ENCODE measurements at places on chromosomes 13 and 19.

DNA sequence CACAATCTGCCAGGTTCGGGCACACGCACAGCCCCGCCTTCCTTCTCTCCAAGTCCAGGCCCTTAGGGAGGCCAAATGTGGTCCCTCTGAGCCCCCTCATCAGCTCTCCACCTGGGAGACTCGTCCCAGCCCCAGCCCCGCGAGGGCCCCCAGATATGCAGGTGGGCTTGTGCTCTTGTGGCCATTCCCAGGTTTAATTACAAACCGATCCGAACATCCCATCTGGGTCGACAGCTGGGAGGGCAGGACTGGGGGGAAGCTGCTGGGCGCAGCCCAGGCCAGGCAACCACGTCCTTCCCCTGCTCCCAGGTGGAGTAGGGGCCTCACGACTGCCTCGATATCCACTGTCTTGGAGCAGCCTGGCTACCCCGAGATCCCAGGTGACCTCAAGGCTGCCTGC, 7.5 kb upstream of the C2CD4C start:
- no peak for DNase-seq

GRCh38 chr19:3121821-3122511, 13.9 kb upstream of the GNA15 start:
- DNase-seq = no peak

- no peak for DNase-seq
Observed at GRCh38 chr13:52463526-52463925, 8.2 kb downstream of the CKAP2 start.

DNA sequence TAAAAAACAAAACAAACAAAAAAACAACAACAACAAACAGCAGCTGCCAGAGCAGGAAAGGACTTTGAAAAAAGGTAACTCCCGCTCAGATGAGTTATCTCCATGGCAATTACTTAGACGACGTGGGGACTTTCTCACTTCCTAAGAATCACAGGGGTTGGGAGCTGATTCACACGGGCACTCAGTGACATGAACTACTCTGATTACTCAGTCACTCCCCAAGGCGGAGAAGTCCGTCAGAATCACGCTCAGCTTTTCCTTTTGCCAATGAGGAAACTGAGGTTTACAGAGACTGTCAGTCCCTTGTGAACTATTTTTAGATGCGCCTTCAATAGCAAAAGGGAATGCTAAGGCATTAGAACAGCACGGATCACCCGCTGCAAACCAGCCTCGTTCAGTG, 32.3 kb upstream of the MATK start:
- peak; percentile 97 for DNase-seq

DNA sequence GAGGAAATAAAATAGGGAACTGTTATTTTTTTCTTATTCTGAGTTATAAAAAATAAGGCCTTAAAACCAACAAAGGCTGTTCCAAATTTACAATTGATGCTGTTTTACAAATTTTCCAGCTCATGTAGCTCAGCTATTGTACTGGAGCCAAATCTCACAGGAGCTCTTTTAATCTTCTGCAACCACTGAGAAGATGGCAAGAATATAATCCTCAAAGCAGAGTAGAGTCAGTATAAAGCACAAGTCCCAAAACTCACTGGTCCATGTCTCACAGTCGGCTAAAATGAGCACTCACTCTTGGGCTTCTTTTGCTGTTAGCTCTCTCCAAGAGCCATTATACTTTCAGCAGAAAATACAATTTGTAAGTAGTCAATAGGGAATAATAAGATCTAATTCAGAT, 1074.4 kb upstream of the PRR20A start:
- no peak for DNase-seq

GRCh38 chr13:107827840-107828549, 387.3 kb downstream of the LIG4 start:
- DNase-seq = no peak

GRCh38 chr19:29517412-29517811, 8.4 kb upstream of the VSTM2B start:
- no peak for DNase-seq

DNA sequence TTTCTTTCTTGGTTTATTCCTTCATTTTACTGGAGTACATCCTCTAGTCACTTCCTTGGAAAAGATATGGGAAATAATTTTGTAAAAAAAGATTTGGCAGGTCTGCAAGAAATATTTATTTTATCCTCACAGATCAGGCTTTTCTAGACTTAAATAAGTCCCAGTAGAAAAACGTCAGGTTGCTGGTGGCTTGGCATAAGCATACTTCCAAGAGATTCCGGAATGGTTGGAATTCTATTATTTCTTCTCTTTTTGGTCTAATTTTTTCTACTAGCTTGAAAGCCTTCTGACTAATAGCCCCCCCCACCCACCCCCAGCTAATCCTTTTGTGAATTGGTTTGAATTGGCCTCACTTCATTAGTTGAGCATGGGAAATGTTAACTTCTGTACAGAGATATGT, 147.6 kb downstream of the ZIC5 start:
- no peak for DNase-seq

DNA sequence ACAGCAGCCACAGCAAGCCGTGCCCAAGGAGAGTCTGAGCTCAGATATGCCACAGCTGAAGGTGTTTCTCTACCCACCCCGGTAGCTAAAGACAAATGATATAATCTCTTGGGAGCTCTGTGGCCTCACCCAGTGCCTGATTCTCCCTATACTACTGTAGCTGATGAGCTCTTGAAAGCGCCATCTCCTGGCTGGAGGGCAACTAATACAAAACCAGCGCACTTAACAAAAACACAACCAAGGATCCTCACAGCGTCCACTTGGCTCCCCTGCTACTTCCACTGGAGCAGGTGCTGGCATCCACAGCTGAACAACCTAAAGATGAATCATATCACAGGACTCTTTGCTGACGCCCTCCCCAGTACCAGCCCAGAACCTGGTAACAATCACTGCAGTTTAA, 1212.0 kb downstream of the PCDH17 start:
- DNase-seq = no peak

DNA sequence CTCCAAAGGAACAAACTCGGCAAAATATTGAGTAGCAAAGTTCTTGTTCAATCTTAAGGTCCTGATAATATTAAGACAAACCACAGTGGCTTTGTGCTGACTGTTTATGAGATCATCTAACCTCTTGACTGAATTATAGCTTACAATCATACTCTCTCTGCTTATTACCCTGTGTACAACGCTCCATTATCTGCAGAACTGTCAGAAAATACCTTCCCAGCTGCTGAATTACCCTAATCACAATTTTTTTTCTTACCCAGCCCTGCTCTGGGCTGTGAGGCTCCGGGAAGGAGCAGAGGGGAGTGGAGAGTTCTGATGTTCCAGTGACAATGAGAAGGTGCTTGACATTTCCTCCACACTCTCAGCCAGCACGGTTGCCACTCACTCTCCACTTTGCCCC, 64.8 kb downstream of the DCT start:
- DNase-seq = no peak

- DNase-seq = no peak
Observed at GRCh38 chr19:3398114-3398899, 31.9 kb downstream of the NFIC start.

DNA sequence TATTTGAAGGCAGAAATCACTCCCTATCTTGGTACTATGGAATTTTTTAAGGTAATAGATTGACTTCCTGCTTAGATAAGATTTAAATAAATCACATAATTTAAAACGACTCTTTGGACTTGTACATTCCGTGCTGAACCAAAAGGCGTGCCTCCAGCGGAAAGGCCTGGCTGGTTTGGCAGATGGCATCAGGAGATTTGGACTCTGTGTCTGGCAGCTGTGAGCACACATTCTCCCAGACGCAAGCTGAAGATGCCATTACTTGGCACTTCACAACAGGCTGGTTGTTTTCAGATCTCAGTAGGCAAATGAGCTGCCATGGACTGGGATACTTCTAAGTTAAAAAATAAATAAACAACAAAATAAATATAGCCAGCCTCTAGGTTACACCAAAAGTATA, 104.5 kb upstream of the SLC15A1 start:
- no peak for DNase-seq

DNA sequence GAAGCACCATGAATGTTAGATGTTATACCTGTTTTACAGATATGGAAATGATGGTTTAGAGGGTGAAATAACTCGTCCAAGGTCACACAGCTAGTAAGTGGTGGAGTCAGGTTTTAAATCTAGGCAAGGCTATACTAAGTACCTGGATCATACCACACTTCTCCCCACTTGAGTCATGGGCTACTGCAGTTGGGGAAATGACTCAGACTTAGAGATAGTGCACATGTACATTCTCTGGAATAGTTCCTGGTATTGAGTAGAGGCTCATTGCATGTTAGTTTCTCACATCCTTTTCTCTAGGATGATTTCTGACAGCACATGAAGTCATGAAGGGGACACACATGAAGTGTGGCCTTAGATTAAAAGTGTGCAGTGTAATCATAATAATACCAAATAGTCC, 76.2 kb upstream of the TNFSF11 start:
- peak; percentile 6 for DNase-seq

DNA sequence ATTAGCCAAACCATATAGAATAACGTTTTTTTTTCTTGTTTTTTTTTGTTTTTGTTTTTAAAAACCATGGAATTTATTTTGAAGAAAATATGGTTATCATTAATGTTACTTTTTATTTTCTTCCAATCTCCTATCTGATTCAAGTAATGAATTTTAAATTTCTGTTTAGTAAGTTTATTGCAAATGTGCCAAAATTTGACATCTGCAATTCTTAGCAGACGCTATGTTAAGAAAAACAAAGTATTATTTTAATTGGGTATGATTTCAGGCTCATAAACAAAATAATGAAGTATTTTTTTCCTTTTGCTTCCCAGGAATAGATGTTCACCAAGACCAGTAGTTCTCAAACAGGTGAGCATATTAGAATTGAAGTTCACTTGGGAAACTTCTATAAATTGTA, 63.1 kb downstream of the POSTN start:
- DNase-seq = no peak

GRCh38 chr13:67119481-67119894, 110.6 kb downstream of the PCDH9 start:
- DNase-seq = no peak

DNA sequence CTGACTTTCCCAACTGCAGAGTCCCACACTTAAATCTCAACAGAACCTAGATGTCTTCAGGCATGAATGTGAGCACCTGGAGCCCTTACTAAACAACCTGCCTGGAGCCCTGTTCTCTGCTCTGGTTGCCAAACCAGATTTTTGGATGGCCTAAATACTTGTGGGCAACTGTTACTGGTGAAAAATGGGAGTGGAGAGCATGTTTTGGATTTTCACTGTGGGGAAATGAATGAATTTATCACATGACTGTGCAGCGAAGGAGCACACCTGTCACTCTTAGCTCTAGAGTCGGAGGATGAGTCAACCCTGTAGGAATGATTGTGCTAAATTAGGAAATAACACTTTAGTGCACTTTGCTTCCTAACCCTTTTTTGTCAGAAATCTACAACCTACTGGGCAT, 30.3 kb downstream of the SHISA2 start:
- no peak for DNase-seq

GRCh38 chr19:5608291-5608690, 14.3 kb downstream of the SAFB2 start:
- DNase-seq = no peak

GRCh38 chr13:30675717-30676116, 58.0 kb downstream of the USPL1 start:
- no peak for DNase-seq

DNA sequence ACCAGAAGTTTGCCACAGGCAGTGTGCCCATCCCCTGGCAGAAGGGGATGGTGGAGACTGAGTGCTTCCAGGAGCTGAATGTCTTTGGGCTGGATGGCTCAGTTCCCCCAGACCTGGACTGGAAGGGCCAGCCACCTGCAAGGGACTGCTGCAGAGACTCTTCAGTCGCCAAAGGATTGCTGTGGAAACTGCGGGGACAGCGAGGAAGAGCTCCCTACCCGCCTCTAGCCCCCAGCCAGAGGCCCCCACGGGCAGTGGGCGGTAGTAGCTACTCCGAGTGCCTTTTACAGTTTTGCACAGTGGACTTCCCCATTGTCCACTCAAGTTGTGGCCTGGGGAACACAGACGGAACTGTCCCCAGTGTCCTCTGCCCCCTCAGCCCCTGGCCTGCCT, 138.5 kb downstream of the ZDHHC20 start:
- DNase-seq = no peak

DNA sequence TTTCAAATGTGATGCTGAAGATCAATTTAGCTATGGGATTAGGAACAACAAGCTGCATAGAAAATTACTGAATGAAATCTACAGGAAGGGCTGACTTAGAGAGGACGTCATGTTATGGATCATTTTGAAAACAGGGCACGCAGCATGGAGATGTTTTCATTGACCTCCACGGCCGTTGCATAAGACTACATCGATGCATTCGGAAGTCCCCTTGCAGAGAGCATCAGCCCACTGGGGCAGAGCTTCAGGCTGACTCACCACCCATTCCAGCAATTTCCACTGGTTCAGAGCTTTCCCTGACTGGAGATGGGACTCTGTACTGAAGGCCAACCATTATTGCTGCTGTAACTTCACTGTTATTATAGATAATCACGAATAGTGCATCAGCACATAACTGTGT, 305.3 kb downstream of the IRS2 start:
- DNase-seq = no peak

DNA sequence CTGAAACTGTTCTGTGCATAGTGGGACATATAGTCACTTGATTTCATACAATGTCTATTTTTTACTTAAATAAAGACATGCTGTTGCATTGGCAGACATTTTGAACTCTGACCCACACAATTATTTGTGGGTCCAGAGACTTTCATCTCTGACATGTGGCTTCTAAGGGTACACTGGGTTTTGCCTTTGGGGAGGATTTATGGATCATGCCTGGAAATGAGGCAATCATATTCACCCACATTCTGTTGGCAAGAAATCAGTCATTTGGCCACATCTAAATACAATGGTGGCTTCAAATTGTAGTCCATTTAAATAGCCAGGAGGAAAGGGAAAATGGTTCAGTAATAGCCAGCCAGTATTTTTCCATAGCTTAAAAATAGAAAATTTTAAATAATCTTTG, 238.3 kb upstream of the KLF12 start:
- no peak for DNase-seq

Data from inflammatory macrophage (primary cell).